ENCODE measurements at places on chromosomes 16 and 17.
A peak's percentile ranks its signal among the peaks of the same experiment; 100 is the strongest.

- H3K36me3 ChIP-seq = peaks cover 1% of the 10 kb centered on the region
- H3K27ac ChIP-seq = no peak overlapping the region
- H3K27me3 ChIP-seq = no peaks in the 10 kb centered on the region
- no peak overlapping the region for H3K4me3 ChIP-seq
- DNase-seq = no peak
- no peaks in the 10 kb centered on the region for H3K4me1 ChIP-seq
These were observed 767.6 kb upstream of the EEF2KMT start for GRCh38 chr16:5865236-5865635.

GRCh38 chr16:82093666-82094300 is 58.7 kb downstream of the HSD17B2 start:
- peaks cover 11% of the 10 kb centered on the region for H3K27me3 ChIP-seq
- no peak for DNase-seq
- no peaks in the 10 kb centered on the region for H3K36me3 ChIP-seq

GRCh38 chr16:56910654-56911539 is 21.0 kb upstream of the HERPUD1 start:
- no peaks in the 10 kb centered on the region for H3K36me3 ChIP-seq
- peaks cover 11% of the 10 kb centered on the region for H3K27me3 ChIP-seq
- no peak overlapping the region for H3K4me3 ChIP-seq

DNA sequence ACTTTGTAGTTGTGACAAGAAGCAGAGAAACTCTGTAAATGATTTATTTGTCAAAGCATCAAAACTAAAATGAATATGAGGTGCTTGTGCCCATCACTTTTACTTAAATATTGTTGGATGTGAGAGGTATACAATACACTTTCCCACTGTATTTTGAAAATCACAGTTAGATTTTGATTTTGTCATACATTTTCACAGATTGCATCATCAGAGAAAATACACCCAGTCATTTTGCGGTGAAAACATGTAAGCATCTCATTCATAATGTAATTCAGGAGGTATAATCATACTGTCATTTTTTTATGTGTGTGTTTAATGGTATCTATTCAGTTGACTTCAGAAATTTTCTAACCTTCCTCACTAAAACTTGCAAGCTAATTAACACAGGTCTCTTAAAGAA is 11.3 kb downstream of the ZNF207 start:
- peaks cover 91% of the 10 kb centered on the region for H3K36me3 ChIP-seq
- peaks cover 42% of the 10 kb centered on the region for H3K4me1 ChIP-seq
- DNase-seq = no peak
- H3K27me3 ChIP-seq = no peaks in the 10 kb centered on the region
- H3K27ac ChIP-seq = peak overlapping the region; percentile 62

- H3K27ac ChIP-seq = no peak overlapping the region
- no peak for DNase-seq
- no peaks in the 10 kb centered on the region for H3K4me1 ChIP-seq
- H3K27me3 ChIP-seq = peaks cover 32% of the 10 kb centered on the region
- no peaks in the 10 kb centered on the region for H3K36me3 ChIP-seq
- H3K4me3 ChIP-seq = no peak overlapping the region
These were observed 78.7 kb upstream of the GPRC5B start for GRCh38 chr16:19963301-19963700.

DNA sequence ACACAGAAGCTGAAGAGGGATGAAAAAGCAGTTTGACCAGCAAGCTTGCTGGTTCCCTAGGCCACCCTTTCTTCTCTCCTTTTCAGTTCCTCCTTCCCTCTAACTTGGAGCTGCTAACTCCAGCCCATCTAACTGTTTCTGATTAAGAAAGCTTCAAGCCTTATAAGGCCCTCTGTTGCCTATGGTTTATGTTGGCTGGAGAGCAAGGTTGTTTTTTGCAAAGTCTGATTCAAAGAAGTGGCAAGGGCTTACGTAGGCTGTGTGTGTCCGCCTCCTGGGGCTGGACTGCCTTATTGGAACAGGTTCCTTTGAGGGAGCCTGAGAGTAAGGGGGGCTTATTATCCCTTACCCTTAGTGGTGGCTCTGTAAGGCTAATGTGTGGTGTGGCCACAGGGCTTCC is 7.1 kb downstream of the AKAP1 start:
- no peak overlapping the region for H3K4me3 ChIP-seq
- H3K27me3 ChIP-seq = no peaks in the 10 kb centered on the region
- H3K36me3 ChIP-seq = no peaks in the 10 kb centered on the region
- no peak overlapping the region for H3K27ac ChIP-seq

- no peaks in the 10 kb centered on the region for H3K36me3 ChIP-seq
- peaks cover 58% of the 10 kb centered on the region for H3K27me3 ChIP-seq
- H3K4me1 ChIP-seq = no peaks in the 10 kb centered on the region
- H3K27ac ChIP-seq = no peak overlapping the region
- DNase-seq = no peak
These were observed 80.4 kb upstream of the IRX3 start for GRCh38 chr16:54366943-54367342.

DNA sequence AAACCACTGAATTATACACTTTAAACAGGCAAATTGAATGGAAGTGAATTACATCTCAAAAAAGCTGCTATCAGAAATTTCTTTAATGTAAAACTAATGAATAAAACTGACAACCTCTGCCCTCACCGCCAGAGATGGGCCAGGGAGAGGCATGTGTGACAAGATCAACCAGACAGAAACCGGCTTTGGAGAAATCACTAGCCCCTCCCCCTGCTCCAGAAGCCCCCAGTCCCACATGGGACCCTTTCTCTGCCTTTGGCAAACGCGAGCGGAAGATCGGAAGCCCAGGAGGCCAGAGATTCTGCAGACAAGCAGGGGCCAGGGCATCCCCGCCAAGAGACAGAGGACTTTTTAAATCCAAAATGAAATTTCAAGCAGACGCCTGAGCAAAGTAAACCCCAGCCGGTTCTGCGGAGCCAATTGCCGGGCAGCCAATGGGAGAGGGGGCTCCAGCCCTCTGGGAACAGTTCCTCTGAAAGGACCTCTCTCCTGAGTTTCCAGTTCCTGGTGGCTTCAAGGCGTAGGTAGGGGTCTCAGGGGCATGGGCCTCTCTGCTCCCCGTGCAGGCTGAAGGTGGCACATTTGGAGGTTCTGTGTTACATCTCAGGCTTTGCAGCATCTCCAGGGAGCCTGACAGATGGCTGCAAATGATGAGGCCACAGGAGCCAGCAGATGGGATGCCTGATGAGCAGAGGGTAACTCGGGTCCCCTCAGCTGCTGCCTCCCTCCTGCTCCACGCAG is 118.1 kb downstream of the GSG1L start:
- no peak overlapping the region for H3K4me3 ChIP-seq
- no peak overlapping the region for H3K27ac ChIP-seq
- DNase-seq = no peak
- no peaks in the 10 kb centered on the region for H3K36me3 ChIP-seq
- H3K27me3 ChIP-seq = peaks cover 56% of the 10 kb centered on the region
